ENCODE measurements at places on chromosomes 5 and 9. TPM values are rescaled to one million over a fixed set of nuclear protein-coding genes. Genes with fewer than 3 reads are reported as not detected.

DNA sequence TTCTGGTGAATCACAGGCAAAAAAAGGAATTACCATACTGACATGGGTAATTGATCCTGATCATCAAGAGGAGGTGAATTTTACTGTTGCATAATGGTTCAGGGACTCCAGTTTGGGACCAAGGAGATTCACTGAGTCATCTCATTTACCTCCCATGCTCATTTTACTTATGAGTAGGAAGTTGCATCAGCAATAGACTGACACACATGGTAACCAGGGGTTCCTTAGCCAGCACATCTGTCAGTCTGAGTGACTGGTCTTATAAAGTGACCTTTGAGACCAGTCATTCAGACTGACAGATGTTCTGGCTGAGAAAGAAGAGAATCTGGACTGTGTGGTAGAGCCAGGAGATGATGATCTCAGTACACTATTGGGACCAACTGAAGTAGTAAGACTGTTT, 384.6 kb upstream of the CD180 start:
- no peak for DNase-seq

DNA sequence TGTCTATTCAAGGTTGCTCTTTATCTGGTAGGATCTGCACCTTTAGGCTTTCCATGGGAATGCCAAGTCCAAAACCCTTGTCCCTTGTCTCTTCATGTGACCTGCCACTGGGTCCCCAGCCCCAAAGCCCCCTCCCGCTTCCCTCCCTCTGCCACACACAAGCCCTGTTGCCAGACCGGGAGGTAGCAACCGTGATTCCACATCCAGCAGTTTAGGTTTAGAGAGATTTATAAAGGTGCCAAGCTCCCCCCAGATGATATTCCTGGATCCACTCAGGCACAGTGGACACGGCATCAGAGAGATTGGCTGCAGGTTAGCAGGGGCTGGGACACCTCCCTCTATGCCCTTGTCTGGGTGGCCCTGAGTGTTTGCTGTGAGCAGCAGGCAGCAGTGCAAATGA, 504.7 kb downstream of the CCDC171 start:
- no peak for DNase-seq

- no peak for DNase-seq
These were observed 822.5 kb downstream of the PTPRD start for GRCh38 chr9:9790216-9790872.

DNA sequence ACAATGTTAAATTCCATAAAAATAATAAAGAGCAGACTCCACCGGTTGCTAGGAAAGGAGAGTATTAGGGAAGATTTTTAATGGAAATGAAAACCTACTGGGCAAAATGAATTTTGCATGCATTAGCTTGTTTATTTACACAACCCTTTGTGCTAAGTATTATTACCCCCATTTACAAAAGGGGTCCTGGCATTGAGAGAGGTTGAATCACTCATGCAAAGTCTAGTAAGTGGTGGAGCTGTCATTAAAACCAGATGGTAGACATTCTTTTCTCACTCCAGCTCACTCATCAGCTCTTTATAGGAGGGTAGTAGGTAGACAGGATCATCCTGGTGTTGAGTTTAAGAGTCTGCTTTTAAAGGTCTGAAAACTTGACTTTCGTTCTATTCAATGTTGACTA, 395.1 kb downstream of the PLK2 start:
- no peak for DNase-seq

GRCh38 chr9:132154863-132155567, 6.8 kb upstream of the NTNG2 start:
- no peak for DNase-seq

- DNase-seq = no peak
These were observed 44.1 kb upstream of the MROH2B start for GRCh38 chr5:41115281-41115680.

- no peak for DNase-seq
These were observed 559 bp downstream of the SPAG8 start for GRCh38 chr9:35811381-35812024.

- DNase-seq = no peak
These were observed 136.2 kb upstream of the TARS1 start for GRCh38 chr5:33304601-33305000.

Gene SEMA6A
- total RNA-seq = 38.5 TPM

Gene IFNB1
- not detected for total RNA-seq

Gene NOXA1
- 2.4 TPM for total RNA-seq

Gene SPINK7
- not detected for total RNA-seq

Gene ARL10
- total RNA-seq = 12.1 TPM

Gene N4BP3
- total RNA-seq = 3.5 TPM
